ENCODE measurements at places on chromosomes 11 and 22.

GRCh38 chr11:57804466-57804865, 42.9 kb downstream of the CTNND1 start:
- DNase-seq = no peak

- no peak for DNase-seq
Measured at GRCh38 chr11:68796801-68797200, 44.9 kb downstream of the CPT1A start.

DNA sequence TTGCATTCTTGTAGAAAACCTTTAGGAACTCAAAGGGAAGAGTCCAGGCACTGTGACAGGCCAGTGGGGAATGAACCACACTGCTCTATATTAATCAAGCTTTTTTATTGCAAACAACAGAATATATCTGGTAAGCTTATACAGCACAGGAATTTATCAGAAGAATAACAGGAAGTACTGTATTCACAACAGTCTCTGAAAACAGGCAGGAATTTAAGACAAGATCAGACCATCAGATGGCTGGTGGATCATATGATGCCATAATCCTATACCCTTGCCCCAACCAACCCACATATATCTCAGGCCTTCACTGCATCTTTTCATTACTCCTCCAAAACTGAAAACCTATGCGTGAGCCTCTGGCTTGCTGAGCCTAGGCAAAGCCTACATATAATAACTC, 1.0 kb upstream of the HTATIP2 start:
- DNase-seq = no peak

DNA sequence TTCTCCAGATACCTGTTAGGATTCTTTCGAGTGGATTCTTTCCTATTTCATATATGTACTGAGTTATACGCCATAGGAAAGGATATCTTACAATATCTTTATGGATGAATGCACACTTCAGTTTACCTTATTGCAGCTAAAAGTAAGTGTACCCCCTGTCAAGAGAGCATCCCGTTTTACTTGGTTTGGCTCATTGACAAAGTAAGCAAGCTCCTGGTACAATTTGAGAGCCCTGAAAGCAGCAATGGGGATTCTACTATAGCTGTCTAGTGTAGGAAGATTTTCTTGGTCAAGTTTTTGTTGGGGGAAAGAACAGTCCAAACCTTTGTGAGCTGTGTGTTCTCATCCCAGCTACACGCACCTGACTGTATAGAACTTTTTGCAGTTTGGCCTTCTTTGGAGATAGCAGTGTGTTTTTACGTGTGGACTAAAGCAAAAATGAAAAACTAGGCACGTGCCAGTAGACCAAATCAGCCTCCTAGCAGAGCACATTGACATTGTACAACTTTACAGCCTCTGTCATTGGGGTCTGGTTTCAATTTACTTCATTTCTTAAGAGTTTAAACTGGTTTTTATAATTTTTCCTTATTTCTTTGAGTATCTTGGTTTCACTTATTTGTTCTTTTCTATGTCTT, 44.0 kb downstream of the PPP6R3 start:
- no peak for DNase-seq

DNA sequence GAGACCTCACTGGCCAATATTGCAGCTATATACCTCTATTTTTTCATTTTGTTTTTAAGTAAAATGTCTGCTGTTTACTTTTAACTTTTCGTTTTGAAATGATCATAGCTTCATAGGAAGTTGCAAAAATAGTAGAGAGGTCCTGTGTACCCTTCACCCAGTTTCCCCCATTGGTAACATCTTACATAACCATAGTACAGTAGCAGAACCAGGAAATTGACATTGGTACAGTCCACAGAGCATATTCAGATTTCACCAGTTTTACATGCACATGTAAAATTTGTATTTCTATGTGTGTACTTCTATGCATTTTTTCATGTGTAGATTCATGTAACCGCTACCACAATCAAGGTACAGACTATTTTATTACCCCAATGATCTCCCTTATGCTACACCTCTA, 3.8 kb downstream of the AMOTL1 start:
- no peak for DNase-seq
